ENCODE measurements at places on chromosomes 16 and 17.
A peak's percentile ranks its signal among the peaks of the same experiment; 100 is the strongest.

DNA sequence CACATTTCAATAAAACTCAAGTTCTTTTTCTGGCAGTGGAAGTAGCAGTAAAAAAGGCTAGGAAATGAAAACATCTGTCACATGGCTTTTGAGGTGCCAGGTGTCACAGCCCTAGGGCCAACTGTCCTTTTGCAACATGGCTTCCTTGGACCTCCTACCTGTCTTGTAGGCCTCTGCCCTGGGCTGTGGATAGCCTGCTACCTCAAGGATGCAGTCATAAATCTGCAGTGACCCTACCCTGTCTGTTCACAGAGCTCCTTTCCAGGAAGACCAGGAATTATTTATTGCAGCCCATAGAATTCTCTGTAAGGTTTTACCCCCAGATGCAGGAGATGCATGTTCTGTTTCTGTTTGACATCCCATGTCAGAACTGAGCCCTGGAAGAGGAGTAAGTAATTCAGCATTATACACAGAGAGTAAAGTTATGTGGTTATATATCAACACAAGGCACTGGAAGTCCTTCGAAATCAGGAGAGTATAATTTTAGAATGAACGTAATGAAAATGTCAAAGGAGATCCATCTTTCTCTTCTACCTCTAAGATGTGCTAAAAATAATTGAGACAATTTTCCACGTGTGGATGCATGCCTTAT, 172.6 kb downstream of the MAP2K4 start:
- no peak for DNase-seq

- no peak for DNase-seq
Observed at GRCh38 chr17:1227917-1228780, 42.1 kb upstream of the BHLHA9 start.

- DNase-seq, result no peak
Observed at GRCh38 chr16:25395528-25395927, 137.9 kb upstream of the ZKSCAN2 start.

DNA sequence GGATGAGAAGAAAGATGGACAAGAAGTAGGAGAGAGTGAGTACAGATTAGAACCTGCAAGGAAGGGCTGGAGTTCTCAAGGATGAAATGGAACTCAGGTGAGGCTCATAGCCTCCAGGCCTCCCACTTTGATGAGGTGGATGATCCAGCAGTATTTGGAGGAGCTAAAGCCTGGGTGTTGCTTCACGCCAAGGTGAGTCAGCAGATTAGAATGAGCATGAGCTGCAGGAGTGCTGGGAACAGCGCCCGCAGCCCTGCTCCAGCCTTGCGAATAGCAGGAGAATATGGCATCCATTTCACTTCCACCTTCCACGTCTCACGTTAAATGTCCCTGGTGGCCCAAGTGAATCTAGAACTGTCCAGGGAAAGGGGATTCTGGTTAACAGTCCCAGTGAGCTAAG, 94.4 kb upstream of the CPHXL start:
- DNase-seq, result no peak

GRCh38 chr17:67215991-67216421, 29.0 kb downstream of the HELZ start:
- DNase-seq, result no peak

- no peak for DNase-seq
Observed at GRCh38 chr17:6706996-6707395, 6.2 kb downstream of the SLC13A5 start.

GRCh38 chr17:2690165-2691068, 21.1 kb downstream of the CLUH start:
- DNase-seq, result no peak

DNA sequence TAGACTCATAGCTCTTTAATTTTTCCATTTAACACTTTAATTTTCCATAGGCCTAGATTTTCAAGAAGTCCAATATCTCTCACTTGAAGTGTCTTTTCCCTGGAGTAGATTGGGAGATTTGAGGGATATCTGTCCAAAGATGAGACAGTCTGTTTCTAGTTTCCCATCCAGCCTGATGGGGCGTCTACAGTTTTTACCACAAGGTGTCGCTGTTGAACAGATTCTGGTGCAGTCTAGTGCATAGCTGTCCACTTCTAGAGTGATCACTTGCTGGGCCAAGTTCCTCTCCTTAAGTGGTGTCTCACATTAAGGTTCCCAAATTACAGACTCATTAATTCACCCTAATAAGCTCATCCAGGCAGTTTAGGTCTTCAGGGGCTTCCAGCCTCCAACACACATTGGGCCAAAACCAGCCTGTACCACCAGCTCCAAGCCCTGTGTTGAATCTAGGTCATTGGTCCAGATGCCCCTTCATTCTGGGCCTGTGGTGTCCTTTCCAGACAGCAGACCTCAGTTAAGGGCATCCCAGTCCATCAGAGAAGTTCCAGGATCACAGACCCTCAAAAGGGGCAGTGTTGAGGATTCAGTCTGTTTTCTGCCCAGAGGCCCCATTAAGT, 9.4 kb downstream of the SNX20 start:
- DNase-seq, result peak; percentile 68

DNA sequence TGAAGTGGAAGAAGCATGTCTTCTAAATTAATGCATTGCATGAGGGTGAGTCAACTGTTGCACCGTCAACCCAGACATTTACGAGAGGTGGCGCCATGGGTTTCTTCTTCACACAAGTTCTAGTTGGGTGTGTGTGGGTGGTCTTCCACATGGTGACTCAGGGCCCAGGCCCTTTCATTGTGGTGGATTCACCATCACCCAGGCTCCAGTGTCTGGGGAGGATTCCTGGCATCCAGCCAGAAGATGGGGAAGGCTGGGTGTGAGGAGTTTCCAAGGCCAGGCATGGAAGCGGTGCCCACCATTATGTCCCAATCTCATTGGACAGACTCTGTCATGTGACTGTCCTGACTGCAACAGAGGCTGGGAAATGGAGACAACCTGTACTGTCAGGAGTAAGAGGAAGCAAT, 21.4 kb upstream of the JPH3 start:
- DNase-seq, result no peak

- DNase-seq, result peak; percentile 50
Observed at GRCh38 chr17:45319239-45319703, 2.5 kb upstream of the MAP3K14 start.

DNA sequence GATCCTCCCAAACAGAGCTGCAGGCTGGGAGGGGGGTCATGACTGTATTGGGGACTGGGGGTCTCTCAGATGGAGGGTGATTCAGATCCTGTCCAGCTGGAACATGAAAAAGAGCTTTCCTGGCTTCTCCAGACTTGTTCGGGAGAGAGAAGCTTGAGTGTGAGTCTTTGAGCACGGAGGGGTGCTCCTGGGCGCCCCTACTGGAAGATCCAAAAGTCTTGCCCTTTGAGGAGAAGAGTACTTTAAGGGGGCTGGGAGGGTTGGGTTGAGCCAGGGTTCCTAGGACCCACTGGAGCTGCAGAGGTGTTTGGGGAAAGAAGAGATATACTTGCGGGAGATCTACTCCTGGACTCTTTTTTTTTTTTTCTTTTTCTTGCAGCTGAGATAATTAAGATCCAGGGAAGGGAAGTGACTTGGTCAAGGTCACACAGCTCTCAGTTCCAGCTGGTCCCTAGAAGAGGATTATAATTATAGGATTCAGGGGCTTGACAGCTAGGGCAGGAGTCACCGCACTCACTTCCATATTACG, 8.4 kb downstream of the RARA start:
- DNase-seq, result peak; percentile 72
